ENCODE measurements at places on chromosomes 12 and 14. TPM values are rescaled to one million over a fixed set of nuclear protein-coding genes. Genes with fewer than 3 reads are reported as not detected.

The GZMH gene
- total RNA-seq = 0.49 TPM

The SMOC1 gene
- 37.8 TPM for total RNA-seq

The CABP1 gene
- total RNA-seq = not detected

DNA sequence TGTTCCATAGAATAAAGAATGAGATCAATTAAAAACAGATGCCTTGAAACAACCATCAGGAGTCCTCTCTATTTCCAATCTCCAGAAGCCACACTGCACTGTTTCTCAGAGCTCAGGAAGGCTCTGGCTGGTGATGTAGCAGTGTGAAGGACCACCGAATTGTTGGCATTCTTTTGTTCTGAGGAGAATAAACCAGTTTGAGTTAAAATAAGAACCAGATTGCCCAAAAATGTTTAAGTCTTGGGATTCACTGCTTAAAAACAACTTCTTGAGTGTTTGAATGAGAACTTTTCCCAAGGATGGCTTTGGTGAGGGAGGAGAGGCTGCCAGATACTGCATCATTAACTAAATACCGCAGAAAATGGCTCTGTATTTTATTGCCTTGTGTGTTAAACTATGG is 341.2 kb downstream of the C12orf75 start:
- no peaks in the 10 kb centered on the region for H3K36me3 ChIP-seq
- H3K4me3 ChIP-seq = no peak overlapping the region
- no peak for DNase-seq
- no peak overlapping the region for H3K27ac ChIP-seq
- H3K27me3 ChIP-seq = no peaks in the 10 kb centered on the region

DNA sequence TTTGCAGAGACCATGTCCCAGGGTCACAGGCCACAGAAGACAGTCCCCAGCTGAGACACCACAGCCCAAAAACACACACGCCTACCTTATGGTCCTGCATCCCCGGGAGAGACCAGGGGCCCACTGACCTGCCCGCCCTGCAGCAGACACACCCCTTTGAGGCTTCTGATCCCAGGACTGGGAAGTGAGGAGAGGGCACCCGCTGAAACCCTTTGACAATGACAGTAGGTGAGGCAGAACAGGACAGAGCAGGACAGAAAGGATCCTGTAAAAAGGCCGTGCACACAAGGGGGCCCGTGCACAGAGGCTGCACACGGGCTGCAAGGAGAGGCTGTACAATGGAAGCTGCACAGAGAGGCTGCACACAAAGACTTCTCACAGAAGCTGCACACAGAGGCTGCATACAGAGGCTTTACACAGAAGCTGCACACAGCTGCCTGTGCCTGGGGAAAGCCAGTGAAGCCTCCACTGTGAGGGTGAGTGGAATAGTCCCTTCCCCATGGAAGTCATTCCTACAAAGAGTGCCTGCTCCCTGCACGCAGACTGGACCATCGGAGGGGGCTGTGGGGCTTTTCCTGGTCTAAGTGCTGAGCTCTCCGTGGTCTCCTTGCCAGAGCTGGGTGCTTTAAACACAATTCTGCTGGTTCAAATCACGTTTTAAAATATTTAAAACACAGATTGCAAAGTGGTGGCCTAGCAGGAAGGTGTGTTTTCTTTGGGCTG is 16.6 kb upstream of the SFSWAP start:
- H3K4me3 ChIP-seq = no peak overlapping the region
- H3K36me3 ChIP-seq = no peaks in the 10 kb centered on the region
- DNase-seq = no peak
- no peaks in the 10 kb centered on the region for H3K27me3 ChIP-seq
- H3K4me1 ChIP-seq = no peaks in the 10 kb centered on the region
- no peak overlapping the region for H3K27ac ChIP-seq

GRCh38 chr14:105126126-105126980 is 42.2 kb downstream of the JAG2 start:
- no peaks in the 10 kb centered on the region for H3K27me3 ChIP-seq
- H3K36me3 ChIP-seq = no peaks in the 10 kb centered on the region
- H3K4me3 ChIP-seq = no peak overlapping the region
- H3K27ac ChIP-seq = no peak overlapping the region
- H3K4me1 ChIP-seq = no peaks in the 10 kb centered on the region
